ENCODE measurements at places on chromosomes 2 and 18.

- no peak for DNase-seq
Observed at GRCh38 chr2:72921088-72921851, 4.0 kb downstream of the EMX1 start.

DNA sequence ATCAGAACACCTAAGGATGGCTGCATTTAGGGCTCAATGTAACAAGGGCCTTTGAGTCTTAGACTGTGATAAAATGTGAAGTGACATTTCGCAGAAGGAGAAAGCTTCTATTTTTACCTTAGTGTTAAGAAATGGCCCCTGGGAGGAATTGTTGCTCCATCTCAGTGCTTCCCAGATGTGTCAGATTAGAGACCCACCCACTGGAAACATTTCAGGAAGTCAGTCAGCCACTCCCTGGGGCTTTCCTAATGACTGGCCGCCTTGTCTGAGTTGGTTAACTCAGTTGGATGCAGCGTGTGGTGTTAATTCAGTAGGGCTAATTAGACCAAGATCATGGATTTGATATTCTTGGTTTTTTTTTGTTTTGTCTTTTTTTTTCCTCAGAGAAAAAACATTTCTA lies 355.9 kb downstream of the PIK3C3 start:
- no peak for DNase-seq

DNA sequence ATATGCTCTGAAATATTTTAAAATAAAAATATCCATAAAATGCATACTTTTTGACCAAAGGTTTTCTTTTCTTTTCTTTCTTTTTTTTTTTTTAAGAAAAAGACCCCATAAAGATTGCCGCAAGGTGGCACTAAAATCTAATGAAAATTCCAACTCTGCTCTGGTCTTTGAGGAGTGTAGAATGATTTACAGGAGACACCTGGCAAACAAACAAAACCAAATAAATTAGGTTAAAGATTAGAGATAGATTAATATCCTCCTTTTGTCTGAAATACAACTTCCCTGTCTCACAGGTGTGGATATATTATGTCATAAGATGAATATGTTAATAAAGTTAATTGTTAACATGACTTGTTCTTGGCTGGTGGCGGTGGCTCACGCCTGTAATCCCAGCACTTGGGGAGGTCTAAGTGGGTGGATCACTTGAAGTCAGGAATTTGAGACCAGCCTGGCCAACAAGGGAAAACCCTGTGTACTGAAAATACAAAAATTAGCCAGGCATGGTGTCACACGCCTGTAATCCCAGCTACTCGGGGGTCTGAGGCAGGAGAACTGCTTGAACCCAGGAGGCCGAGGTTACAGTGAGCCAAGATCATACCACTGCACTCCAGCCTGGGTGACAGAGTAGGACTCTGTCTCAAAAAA lies 3.5 kb upstream of the RHOB start:
- DNase-seq, result no peak

DNA sequence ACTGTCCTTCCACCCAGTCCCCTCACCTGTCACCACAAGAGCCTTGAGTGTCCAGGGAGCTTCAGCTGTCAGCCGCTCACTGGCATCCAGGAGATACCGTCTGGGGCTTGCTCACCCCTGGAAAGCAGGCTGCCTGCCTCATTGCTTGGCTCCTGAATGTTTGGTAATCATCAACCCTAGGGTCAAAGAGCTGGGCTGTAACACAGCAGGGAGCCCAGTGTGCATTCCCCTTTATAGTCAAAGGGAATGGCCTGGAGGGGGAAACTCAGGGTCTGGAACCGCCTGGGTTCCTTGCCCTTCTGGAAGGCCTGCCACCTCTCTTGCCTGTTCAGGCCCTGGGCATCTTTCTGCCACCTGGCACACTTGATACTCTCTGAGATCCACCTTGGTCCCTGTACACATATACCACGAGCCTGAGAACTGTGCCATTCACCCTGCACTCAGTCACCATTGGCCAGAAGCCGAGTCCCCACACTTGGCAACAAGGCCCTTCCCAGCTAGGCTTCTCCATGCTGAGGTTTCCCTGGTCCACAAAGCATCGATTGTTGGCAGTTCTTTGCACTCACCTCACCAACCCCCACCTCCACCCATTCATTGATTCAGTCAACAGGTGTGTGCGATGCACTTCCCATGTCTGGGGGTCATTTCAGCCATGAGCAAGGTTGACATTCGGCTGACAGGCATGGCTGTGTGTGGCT lies 35.0 kb downstream of the TPRKB start:
- no peak for DNase-seq

DNA sequence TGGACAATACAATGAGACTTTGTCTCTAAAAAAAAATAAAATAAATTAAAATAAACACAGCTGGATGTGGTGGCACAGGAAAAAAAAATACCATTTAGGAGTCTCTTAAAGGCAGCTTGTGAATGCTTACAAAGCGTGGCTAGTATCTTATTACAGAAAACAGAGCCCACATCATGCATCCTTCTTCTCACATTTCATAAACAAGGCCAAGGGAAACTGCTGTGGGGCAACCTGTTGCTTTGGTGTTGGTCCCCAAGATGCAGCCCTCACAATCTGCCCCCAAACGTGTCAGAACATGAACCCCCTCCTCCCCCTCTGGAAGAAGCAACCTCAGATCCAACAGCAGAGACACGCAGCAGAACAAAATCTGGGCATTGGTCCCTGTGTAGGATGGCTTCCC lies 2.6 kb downstream of the SLC14A1 start:
- DNase-seq, result no peak

DNA sequence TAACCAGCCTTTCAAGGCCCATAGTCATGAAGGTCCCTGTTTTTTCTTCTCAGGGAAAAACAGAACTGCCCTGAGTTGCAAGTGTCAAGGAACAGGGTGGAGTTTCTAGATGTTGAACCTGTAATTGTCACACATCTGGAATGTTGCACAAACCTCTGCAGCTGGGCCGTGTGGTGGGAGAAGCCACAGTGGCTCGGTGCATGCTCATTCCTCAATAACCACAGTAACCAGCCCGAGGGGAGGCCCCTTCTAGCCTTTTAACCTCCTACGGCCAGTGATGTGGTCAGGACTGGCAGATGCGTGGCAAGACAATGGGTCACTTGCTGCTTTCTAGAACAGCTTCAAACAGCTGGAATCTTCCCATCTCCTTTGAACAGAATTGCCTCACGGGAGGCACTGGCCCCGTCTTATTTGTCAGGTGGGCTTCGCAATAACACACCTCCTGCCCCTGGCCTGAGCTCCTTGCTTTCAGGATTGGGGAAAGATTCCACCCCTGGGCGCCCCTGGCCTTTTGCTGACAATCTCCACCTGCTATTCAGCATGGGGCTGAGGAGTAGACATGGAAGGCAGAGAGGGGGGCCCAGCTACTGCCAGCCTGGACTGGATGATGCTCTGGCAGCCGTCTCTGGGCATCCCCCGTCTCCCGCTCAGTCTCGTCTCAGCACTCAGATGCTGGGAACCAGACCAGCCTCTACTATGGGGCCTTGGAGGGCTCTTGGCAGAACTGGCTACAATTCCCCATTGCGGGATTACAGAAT lies 102.9 kb downstream of the KLHL29 start:
- DNase-seq, result no peak

DNA sequence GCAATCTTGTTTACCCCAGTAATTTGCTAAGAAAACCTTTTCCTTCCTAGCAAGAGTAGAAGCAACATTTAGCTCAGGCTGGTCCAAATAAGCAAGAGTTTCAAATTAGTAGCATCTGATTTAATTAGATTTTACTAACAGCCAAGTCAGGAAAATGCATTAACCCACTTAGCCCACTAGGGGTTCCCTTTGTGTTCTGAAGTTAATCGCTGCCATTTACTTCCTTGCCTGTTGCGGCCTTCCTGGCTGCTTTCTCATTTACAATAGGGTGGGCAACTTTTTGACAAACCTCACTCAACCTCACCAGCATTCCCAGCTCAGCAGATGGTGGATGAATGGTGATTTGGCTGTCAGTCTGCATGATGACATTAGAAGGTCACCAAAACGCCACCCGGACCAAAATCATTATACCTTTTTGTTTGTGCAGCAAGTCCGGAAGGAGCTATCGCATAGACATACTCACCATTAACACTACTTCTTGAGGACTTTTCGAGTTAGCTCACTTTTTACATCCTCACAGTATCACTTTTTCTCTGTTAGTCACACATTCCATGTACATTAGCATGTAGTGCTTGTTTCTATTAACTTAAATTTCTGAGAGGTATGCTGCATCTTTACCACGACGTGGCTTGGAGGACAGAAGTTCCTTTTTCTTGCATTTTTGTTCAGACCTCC lies 101.5 kb upstream of the SETBP1 start:
- DNase-seq, result no peak

GRCh38 chr2:111157798-111158197 lies 37.1 kb downstream of the BCL2L11 start:
- no peak for DNase-seq

GRCh38 chr18:45896991-45897390 lies 70.1 kb downstream of the EPG5 start:
- DNase-seq, result no peak

DNA sequence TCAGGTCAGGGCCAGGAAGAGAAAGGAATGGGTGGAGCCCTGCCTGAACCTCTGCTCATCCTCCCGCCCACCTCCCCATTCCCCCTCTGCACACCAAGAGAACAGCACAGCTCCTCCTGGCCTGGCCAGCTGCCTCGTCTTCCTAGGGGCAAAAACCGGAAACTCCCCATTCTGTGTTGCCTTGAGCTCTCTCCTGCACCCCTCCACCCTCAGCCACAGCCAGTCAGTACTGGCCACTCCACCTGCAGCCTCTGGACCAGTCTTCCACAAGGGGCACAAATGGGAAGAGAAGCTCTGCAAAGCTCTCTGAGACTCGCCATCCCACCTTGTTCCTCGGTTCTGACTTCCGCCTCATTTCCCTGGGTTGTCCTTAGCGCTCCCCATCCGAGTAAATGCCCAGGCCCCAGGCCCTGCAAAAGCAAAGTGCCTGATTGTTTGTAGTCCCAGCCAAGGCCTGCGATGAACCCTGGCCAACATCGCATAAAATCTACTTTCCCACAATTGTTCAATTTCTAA lies 39.3 kb upstream of the SLC35G4 start:
- DNase-seq, result no peak

DNA sequence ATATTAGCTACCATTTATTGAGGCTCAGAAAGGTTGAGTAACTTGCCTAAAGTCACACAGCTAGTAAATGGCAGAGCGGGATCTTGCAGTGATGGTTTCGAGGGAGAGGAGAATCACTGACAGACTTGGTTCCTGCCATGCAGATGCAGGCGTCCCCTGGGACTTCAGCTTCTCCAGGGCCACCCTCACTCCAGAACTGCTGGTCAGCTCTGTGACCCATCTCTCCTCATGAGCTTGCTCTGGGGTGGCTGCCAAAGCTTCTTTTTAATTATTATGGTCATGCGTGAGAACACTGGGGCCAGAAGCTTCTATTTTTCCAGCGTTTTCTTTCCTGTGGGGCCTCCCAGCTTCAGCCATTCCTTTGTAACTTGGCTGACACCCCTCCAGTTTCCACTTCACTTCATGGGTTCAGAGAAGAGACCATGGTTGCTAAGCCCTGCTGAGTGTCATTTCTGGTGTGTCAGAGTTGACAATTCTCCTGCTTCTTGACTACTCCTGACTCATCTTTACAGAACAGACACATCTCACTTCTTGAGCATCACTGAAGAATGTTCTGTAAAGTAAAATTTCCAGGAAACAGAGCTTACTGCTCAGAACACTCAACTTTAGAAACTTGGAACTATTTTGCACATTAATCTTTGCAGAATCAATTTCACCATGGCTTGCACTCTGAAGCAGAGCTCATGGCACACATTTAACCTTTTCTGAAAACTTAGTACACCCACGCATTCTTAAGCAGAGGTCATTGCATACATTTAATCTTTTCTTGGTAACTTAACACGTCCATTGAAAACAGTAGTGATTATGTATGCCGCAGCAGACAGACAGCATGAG lies 70.4 kb downstream of the IL1R2 start:
- DNase-seq, result no peak

GRCh38 chr2:137842430-137842829 lies 121.8 kb upstream of the HNMT start:
- DNase-seq, result no peak

DNA sequence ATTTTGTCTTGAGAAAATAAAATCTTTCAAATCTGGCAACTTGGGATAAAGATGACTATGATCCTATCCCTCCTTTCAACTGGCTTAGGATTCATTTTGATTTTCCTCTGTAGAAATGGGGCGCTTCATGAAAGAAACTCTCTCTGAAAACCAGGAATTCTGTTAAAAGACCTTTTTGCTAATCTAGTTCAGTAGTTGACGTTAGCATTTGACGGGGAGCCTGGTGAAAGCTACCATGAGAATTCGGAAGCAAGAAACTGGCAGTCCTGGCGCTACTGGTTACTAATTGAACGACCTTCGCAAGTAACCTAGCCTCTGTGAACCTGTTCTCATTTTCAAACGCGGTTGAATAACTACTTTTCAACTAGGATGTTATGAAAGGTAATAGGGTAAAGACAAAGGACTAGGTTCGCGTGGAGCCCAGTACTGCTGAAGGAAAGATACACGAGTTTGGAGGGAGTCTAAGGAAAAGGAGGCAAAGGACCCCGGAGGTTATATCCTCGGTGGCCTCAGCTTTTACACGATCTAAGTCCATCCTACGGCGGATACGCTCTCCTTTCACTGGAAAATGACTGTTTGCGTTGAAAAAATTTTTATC lies 604 bp upstream of the STK11IP start:
- DNase-seq, result no peak

DNA sequence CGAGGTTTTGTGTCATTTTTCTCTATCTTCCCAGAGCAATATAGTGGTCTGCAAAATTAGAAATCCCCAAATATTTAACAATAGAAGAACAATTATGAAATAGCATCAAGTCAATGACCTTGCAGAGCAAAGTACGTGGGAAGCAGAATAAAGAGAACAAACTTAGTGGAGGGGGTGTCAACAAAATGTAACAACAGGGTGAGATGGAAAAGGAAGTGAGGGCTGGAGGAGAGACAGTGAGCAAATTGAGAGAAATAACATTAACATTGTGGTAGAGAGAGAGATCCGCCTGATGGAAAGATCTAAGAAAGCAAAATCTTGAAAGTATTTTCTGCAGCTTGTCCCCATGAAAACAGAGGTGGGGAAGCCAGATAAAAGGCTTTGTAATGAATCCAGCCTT lies 23.4 kb downstream of the ARHGAP15 start:
- no peak for DNase-seq
